ENCODE measurements at places on chromosomes 3 and 15. TPM values are rescaled to one million over a fixed set of nuclear protein-coding genes. Genes with fewer than 3 reads are reported as not detected.

Gene CCR8
- total RNA-seq: not detected

Gene GUCA1C
- not detected for total RNA-seq

Gene IQCF5
- not detected for total RNA-seq

Gene FANCD2OS
- not detected for total RNA-seq

Gene KLHL40
- not detected for total RNA-seq

Gene SEMA6D
- total RNA-seq: 8.7 TPM

Gene CLDN18
- not detected for total RNA-seq

Gene APBA2
- 1.1 TPM for total RNA-seq

Gene GOLGA6L7
- not detected for total RNA-seq

Gene TASOR
- 108 TPM for total RNA-seq

Gene CFAP100
- total RNA-seq: not detected

Gene FBXO40
- not detected for total RNA-seq

Gene ATOSA
- total RNA-seq: 148 TPM

Gene KIF15
- 0.98 TPM for total RNA-seq

Gene CNTN4
- 4.8 TPM for total RNA-seq

Gene SLC28A2
- not detected for total RNA-seq

Gene C3orf70
- total RNA-seq: 2.4 TPM

Gene GOLGA6A
- total RNA-seq: not detected

Gene TIMMDC1
- 76.1 TPM for total RNA-seq

Gene PP2D1
- total RNA-seq: not detected

Gene RTP3
- total RNA-seq: not detected

Gene SERINC4
- total RNA-seq: not detected

Gene SLCO3A1
- 12.8 TPM for total RNA-seq

Gene YEATS2
- 31.3 TPM for total RNA-seq

Gene PRR20G
- total RNA-seq: not detected

Gene MAN2C1
- 154 TPM for total RNA-seq

Gene SLITRK3
- not detected for total RNA-seq

Gene CCRL2
- total RNA-seq: 4.1 TPM

Gene RPL14
- total RNA-seq: 306 TPM

Gene STX19
- total RNA-seq: not detected

Gene EPHB1
- 1.5 TPM for total RNA-seq

Gene TMEM207
- not detected for total RNA-seq

Gene ADAMTSL3
- total RNA-seq: 1.7 TPM

Gene PAQR5
- 0.38 TPM for total RNA-seq

Gene SNTN
- total RNA-seq: not detected

Gene RLBP1
- not detected for total RNA-seq

Gene UROC1
- total RNA-seq: not detected

Gene IQCH
- not detected for total RNA-seq

Gene GASK1A
- total RNA-seq: 10.1 TPM

Gene ATP8B4
- total RNA-seq: 39.9 TPM

Gene CMTM8
- total RNA-seq: 5.1 TPM

Gene RARB
- 0.34 TPM for total RNA-seq

Gene CCDC39
- total RNA-seq: 1.5 TPM

Gene ECE2
- total RNA-seq: not detected

Gene PPM1L
- total RNA-seq: 41.1 TPM

Gene PCLAF
- total RNA-seq: not detected

Gene PPP1R14D
- total RNA-seq: not detected

Data from subcutaneous adipose tissue (tissue), 4 donors.